ENCODE measurements at places on chromosomes 5 and 9.

DNA sequence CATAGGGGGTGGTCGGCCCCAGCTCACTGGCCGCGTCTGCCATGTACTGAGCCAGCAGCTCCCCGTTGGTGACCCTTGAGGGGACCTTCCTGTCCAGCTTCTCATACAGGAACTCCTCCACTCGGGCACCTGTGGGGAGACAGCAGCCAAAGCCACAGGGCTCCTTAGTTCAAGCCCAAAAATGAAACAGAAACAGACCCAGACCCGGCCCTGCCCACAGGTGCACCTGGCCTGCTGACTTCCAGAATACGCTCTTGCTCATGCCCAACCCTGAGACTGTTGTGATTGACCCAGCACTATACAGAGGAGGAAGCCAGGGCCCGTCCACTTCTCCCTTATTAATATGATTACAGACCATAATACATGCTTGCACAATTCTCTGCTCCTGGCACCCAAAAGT is 7.0 kb downstream of the SH3GLB2 start:
- no peak for DNase-seq

GRCh38 chr5:42454216-42454995 is 31.2 kb downstream of the GHR start:
- DNase-seq: no peak

GRCh38 chr5:8961956-8962355 is 583.9 kb downstream of the SEMA5A start:
- no peak for DNase-seq

DNA sequence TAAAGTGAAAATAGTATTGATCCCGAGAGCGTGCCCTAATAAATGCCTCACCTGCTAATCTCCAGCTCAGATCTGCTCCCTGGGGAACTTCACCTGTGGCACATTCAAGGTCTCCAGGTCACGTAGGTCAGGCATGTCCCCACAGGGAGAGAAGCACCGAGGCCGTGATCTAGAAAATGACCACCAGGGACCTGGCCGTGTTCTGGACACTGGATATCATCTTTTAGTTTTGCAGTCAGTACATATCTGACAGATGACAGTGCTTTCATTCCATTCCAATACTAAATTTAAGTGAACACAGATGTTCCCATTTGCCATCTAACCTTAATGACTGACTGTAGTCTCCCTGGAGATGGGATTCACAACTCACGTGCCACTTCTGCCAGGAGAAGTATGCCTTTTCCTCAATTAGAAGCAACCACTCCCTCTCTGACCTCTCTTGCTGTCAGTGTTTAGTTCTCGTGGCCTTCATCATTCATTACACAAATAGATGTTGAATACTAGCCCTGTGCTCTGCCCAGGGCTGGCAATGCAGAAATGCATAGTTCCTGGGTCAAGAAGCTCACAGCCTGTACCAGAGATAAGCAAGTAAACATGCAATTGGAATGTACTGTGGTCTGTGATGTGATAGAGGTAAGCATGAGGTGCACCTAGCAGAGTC is 276.5 kb downstream of the NTRK2 start:
- no peak for DNase-seq

DNA sequence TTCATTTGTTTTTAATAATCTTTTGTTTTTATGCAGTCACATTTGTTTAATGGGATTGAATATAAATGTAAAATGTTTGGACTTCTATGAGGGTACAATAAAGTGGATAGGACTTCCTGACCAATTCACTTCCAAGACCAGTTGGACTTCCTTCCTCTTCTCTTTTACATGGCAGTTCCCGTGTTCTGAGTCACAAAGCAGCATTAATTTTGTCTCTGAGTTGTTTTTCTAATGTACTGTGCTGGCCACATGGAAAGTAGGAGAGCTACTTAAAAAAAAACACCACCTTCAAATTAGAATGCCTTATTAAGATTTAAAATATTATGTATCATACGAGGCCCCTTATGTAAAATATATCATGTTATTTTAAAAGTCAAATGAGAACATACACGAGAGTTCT is 87.3 kb downstream of the CCDC171 start:
- DNase-seq: no peak

DNA sequence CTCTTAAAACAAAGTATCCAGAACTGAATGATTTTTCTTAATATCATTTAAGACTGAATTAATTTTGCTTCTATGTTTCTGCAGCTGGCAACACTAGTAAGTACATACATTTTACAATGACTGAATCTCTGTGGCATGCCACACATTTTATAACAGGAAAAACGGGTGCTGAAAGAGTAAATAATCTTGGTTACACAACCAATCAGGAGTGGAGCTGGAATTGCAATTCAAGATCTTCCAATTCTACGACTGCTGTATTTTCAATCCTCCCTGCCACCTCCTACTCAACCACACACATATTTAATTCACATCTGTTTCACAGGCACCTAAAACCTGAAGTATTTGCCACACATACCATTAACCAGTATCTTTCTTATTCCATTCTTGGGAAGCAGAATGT is 52.7 kb upstream of the NR5A1 start:
- no peak for DNase-seq

- DNase-seq: no peak
Measured at GRCh38 chr5:14218897-14219573, 75.9 kb downstream of the TRIO start.

GRCh38 chr9:135722365-135722764 is 20.4 kb downstream of the KCNT1 start:
- DNase-seq: no peak

GRCh38 chr9:82570226-82570625 is 492.7 kb downstream of the RASEF start:
- DNase-seq: no peak

GRCh38 chr9:93451849-93452709 is 594 bp downstream of the FAM120A start:
- peak; percentile 15 for DNase-seq

GRCh38 chr5:151424892-151425523 is 22.4 kb upstream of the SLC36A1 start:
- DNase-seq: no peak

GRCh38 chr5:103938146-103938695 is 375.6 kb upstream of the NUDT12 start:
- no peak for DNase-seq

DNA sequence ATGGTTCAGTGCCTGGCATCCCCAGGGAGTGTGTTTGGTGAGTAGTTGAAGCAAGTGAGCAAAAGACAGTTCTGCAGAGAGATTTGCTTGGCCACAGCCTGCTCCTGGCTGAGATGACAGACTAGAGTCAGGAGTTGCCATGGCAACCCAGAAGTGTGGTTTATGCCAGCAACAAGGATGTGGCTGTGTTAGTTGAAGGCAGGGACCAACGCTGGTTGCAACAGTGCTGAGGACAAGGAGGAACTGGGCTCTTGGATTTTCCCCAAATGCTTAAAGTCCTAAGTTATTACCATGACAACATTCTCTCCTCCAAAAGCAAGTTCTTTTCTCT is 2.7 kb downstream of the NXNL2 start:
- DNase-seq: no peak

DNA sequence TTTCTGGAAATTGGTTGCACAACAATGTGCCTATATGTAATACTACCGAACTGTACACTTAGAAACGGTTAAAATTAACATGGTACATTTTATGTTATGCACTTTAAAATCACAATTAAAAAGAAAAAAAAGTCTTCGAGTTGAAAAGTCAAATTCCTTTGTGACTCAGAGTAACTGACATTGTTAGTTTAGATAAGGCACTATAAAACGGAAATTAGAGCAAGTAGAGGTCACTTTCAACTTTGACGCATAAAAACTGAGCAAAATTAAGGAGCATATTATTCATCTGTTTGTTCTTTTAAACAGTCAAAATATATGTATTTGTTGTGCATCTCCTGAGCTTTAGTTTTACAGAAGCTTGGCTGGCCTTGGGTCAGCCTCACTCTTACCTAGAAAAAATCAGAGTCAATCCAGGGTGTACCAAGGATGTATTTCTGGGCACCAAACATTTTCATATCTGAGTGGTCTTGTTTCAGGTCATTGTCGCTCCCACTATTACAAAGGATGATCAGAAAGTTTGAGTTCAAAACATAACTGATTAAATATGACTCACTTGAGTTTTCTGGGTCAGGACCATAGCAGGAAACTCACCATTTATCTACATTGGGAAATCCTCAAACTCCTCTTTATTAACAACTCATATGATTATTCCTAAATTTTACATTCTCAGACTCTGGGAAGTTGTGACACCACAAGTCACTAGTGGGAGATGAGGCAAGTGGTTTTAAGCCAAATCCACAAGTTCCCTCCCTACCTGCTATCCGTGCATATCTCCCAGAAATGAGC is 160.6 kb downstream of the CCDC192 start:
- no peak for DNase-seq

GRCh38 chr5:91118796-91119195 is 264.3 kb downstream of the ARRDC3 start:
- DNase-seq: no peak

DNA sequence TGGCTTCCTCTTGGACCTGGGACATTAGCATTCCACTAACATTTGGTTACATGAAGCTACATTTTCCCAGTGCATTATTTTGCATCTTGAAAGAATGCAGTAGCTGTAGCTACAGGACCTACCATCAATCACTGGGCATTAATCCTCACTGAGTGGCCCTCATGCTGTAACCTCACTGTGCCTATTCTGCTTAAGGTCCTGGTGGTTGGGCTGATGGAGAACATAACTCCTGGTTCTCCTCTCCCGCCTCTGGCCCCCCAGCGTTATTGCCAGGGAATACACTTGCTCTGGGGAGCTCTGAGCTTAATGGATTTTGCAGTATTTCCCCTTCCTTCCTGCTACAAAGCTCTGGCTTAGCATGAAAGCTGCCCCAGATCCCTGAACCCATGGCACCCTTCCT is 111.5 kb upstream of the EQTN start:
- no peak for DNase-seq

All from stimulated activated CD8-positive, alpha-beta memory T cell treated with anti-CD3 and anti-CD28 coated beads, Interleukin-4, amount 100 ng/mL, for 1 hour (primary cell).